B cell (primary cell): ENCODE measurements at places on chromosomes 3 and 15. TPM values are rescaled to one million over a fixed set of nuclear protein-coding genes. Genes with fewer than 3 reads are reported as not detected.

DNA sequence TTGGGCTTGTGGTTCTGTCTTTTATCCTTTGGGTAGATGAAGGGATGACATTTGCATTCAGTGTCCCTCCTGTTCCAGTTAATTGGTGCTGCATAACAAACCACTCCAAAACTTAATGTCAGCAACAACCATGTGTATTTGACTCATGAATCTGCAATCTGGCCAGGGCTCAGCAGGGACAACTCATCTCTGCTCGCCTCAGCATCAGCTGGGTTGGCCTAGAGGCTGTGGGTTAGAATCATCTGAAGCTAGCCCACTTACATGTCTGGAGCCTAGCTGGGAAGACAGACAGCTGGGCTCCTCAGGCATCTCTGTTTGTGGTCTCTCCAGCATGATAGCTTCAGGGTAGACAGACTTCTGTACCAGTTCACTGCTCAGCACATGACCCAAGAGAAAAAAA is 92.0 kb downstream of the TMEM108 start:
- no peak for DNase-seq

- no peak for DNase-seq
Observed at GRCh38 chr3:51675201-51675611, 4.2 kb downstream of the TEX264 start.

GRCh38 chr3:53892286-53892637 is 603 bp upstream of the SELENOK start:
- no peak for DNase-seq

DNA sequence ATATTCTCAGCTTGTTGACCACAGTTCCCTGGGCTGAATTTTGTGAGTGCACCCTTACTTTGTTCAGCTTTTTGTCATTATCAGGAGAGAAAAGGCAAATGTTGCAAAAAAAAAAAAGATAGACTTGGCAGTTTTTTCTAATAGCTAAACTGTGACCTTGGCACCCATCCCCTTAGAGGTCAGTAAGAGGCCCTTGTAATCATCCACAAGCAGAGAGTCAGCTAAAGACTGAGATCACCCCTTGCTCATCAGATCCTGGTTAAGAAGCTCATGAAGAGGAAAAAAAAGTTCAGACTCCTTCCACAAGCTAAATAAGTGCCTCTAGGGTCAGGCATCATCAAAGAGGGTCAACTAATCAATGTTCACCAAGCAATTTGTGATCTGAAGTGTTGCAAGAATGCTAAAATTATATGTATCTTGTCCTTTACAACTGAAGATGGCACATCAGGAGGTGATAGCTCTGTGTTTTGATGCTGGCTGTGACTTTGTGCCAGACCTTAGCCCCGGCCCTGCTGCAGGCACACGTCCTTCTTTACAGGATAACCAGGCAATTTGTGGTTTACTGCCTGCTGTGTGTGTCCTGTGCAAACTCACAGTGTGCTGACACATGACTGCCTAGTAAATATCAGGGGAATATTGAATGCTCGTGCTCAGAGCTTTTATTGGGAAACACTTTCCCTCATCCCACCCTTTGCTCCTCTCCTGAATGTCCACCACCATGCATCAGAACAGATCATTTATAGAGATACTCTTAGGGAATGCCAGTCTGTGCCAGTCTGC is 262.9 kb downstream of the IL5RA start:
- DNase-seq, result no peak

- DNase-seq, result no peak
Observed at GRCh38 chr3:58528629-58529028, 8.4 kb downstream of the ACOX2 start.

GRCh38 chr15:79641841-79642240 is 209.7 kb downstream of the MINAR1 start:
- DNase-seq, result no peak

GRCh38 chr3:172644258-172644657 is 66.6 kb downstream of the NCEH1 start:
- DNase-seq, result no peak

DNA sequence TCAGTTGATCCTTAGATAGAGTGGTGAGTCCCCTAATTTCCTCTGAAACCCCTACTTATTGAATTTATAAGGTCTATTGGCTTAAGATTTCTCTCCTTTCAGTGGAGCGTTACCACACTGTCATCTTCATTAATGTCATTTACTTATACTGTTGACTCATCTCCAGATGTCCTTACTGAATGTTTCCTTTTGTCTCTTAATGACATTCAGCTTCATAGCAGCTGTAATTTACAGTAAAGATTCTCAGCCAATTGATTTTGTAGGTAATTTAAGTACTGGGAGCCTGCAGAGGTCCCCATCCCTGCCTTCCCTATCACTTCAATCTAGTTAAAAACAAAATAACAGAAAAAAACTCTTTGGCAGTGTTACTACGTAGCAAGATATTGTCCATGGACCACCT is 18.8 kb downstream of the STX19 start:
- no peak for DNase-seq

DNA sequence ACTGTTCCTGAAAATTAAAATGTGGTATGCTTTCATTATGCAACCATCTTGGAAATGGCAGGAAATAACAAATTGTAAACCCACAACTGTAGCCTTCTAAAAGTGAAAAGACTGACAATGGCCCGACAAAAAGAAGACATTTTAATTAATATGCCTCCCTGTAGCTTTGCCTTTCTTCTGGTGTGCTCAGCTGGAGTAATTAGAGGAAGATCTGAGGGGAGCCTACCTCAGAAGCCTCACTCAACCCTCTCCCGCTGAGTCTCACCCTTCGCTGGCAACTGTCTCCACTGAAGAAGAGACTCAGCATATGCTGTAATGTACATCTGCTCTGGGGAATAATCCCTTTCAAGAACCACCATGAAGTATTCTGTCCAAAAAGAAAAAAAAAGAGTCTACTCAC is 104.7 kb upstream of the SETMAR start:
- DNase-seq, result no peak

GRCh38 chr15:30859091-30859874 is 44.4 kb upstream of the FAN1 start:
- DNase-seq, result peak; percentile 38

- no peak for DNase-seq
Observed at GRCh38 chr3:65138556-65138955, 450.8 kb upstream of the ADAMTS9 start.

GRCh38 chr3:67000009-67000408 is 1.9 kb downstream of the KBTBD8 start:
- DNase-seq, result peak; percentile 85

GRCh38 chr3:16900779-16901440 is 16.2 kb downstream of the PLCL2 start:
- no peak for DNase-seq

DNA sequence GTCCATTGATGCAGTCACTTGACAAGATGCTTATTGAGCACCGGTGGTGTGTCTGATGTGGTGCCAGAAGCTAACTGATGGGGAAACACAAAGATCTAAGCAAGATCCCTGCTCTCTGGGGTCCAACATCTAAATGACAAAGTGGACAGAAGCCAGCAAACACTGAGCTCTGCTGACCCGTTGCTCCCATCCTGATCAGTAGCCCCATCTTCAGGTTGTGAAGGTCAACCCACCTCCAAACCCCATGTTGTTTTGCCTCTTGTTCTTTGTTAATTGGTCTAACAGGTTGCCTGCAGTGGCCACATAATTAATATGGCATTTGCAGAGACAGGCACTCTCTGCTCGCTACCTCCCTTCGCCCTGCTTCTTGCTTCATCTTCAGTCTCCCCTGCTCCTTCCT is 21.5 kb upstream of the GLCE start:
- no peak for DNase-seq

- DNase-seq, result no peak
Observed at GRCh38 chr15:52050416-52050815, 31.4 kb downstream of the MAPK6 start.

GRCh38 chr15:78034495-78035191 is 42.9 kb downstream of the TBC1D2B start:
- peak; percentile 51 for DNase-seq

DNA sequence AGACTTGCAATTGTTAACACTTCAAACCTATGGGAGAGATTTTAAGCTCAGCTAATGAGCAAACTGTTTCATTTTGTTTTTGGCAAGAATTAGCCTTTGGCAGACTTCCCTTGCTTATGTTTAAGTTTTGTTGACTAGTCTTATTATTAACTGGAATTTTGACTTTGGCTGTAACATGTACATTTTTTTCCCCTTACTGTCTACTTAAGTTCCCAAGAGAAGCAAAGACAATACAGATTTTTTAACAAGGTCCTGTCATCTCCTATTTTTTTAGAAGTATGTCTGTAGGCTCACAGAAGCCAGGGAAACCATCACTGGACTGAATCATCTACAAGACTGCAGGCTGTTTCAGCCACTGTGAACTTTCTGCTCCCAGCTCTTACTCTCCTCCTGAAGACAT is 74.3 kb downstream of the DGKG start:
- no peak for DNase-seq

GRCh38 chr15:66943456-66944095 is 121.8 kb upstream of the SMAD3 start:
- DNase-seq, result peak; percentile 34

Gene AGBL1
- not detected in 2 replicates for total RNA-seq

Gene RBP2
- total RNA-seq, result not detected in 2 replicates

Gene ISLR2
- total RNA-seq, result not detected in 2 replicates

Gene C2CD4A
- not detected in 2 replicates for total RNA-seq

Gene KIF23
- total RNA-seq, result 0.30 and 0.41 TPM in 2 replicates

Gene KCNMB2
- total RNA-seq, result not detected in 2 replicates

Gene PCOLCE2
- total RNA-seq, result not detected in 2 replicates

Gene CLDN11
- 0.36 and 0.52 TPM in 2 replicates for total RNA-seq

Gene SPINK8
- total RNA-seq, result not detected in 2 replicates
